ENCODE measurements at places on chromosomes 1 and 21. TPM values are rescaled to one million over a fixed set of nuclear protein-coding genes. Genes with fewer than 3 reads are reported as not detected.
A peak's percentile ranks its signal among the peaks of the same experiment; 100 is the strongest.

DNA sequence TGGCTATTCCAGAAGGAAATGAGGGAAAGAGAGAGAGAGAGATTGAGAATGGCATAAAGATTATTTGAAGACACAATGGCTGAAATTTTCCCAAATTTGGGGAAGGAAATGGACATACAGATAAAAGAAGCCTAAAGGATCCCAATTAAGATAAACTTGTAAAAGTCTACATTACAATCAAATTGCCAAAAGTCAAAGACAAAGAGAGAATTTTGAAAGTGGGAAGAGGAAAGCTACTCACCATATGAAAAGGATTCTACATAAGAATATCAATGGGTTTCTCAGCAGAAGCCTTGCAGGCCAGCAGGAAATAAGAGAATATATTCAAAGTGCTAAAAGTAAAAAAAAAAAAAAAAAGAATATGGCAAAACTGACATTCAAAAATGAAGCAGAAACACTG is 233.0 kb upstream of the NFIA start:
- no peaks in the 10 kb centered on the region for H3K36me3 ChIP-seq
- no peaks in the 10 kb centered on the region for H3K4me1 ChIP-seq
- H3K4me3 ChIP-seq = no peak overlapping the region
- no peaks in the 10 kb centered on the region for H3K27me3 ChIP-seq

DNA sequence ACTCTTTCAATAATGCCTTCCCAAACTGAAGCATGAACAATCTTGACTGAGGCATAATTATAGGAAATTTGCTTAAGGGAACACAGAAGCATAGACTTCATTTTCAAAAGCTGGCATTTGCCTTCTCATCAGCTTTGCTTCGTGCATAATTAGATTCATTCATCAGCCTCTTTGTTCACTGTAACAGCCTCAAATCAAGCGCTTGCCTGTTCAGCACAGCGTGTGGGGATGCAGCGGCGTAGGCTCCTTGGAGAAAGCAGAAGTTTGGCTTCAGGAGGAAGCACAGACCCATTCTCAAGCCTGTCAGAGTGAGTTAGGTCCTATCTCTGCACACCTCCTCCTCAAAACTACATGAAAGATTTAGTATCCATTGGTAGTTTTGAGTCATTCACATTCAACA is 246.4 kb upstream of the MAP1LC3C start:
- H3K36me3 ChIP-seq = no peaks in the 10 kb centered on the region
- H3K4me3 ChIP-seq = no peak overlapping the region
- no peak for DNase-seq
- no peak overlapping the region for H3K27ac ChIP-seq
- H3K4me1 ChIP-seq = peaks cover 6% of the 10 kb centered on the region

- H3K27me3 ChIP-seq = no peaks in the 10 kb centered on the region
- no peak for DNase-seq
- no peaks in the 10 kb centered on the region for H3K4me1 ChIP-seq
Observed at GRCh38 chr1:172673761-172674160, 14.9 kb downstream of the FASLG start.

- no peak overlapping the region for H3K4me3 ChIP-seq
- H3K27me3 ChIP-seq = no peaks in the 10 kb centered on the region
- H3K27ac ChIP-seq = no peak overlapping the region
- no peak for DNase-seq
- H3K36me3 ChIP-seq = no peaks in the 10 kb centered on the region
Observed at GRCh38 chr21:35995522-35996088, 64.7 kb downstream of the SETD4 start.

- DNase-seq = no peak
- H3K4me3 ChIP-seq = no peak overlapping the region
- no peaks in the 10 kb centered on the region for H3K4me1 ChIP-seq
- peaks cover 23% of the 10 kb centered on the region for H3K27me3 ChIP-seq
- no peaks in the 10 kb centered on the region for H3K36me3 ChIP-seq
- no peak overlapping the region for H3K27ac ChIP-seq
Observed at GRCh38 chr1:3054474-3054873, 14.5 kb upstream of the PRDM16 start.

DNA sequence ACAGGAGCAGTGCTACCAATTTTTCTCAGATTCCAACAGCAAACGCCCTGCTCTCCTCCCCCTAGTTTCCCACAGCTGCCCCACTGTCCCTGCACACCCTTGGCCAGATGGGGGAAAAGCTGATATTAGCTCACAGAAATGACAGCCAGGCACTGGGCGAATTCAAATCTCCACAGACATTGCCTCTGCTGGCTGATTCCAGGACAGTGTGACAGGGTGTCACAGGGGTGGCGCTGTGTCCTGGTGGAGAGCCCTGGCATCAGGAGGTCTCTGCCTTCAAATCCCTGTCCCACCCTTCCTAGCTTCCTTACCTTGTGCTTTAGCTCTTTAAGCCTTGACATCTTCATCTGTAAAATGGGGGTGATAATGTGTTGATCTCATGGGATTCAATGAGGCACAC is 10.4 kb downstream of the OLIG1 start:
- H3K27me3 ChIP-seq = peaks cover 27% of the 10 kb centered on the region
- no peaks in the 10 kb centered on the region for H3K36me3 ChIP-seq
- no peak overlapping the region for H3K27ac ChIP-seq
- no peak for DNase-seq
- no peak overlapping the region for H3K4me3 ChIP-seq

GRCh38 chr1:225450491-225451191 is 22.8 kb upstream of the LBR start:
- H3K4me3 ChIP-seq = no peak overlapping the region
- H3K27me3 ChIP-seq = no peaks in the 10 kb centered on the region
- H3K4me1 ChIP-seq = peaks cover 45% of the 10 kb centered on the region
- H3K36me3 ChIP-seq = no peaks in the 10 kb centered on the region
- DNase-seq = peak; percentile 66
- H3K27ac ChIP-seq = no peak overlapping the region

DNA sequence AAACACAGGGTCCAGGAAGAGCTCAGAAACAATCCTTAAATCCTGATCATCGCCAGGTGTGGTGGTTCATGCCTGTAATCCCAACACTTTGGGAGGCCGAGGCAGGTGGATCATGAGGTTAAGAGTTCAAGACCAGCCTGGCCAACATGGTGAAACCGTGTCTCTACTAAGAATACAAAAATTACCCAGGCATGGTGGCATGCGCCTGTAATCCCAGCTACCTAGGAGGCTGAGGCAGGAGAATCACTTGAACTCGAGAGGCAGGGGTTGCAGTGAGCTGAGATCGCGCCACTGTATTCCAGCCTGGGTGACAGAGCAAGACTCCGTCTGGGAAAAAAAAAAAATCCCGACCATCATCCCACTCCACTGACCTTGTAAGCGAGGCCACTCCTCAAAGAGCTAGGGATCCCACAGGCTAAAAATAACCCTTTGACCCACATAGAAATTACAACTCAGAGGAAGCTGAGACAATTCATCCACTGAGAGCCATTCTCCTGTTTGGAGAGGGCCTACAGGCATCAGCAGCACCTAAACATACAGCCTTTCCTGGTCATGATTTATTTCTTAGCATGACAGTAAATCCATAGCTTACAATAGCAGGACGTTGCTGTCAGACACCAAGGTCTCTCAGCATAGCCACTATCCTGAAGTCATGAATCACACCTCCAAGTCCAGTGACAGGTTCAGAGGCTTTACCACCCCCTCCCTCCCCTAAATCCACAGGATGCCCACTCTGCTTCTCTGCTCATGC is 66.7 kb downstream of the TGFBR3 start:
- peaks cover 37% of the 10 kb centered on the region for H3K4me1 ChIP-seq
- no peak overlapping the region for H3K27ac ChIP-seq
- no peak overlapping the region for H3K4me3 ChIP-seq
- no peaks in the 10 kb centered on the region for H3K27me3 ChIP-seq
- DNase-seq = no peak
- no peaks in the 10 kb centered on the region for H3K36me3 ChIP-seq

Gene ZNF648
- total RNA-seq = not detected

Gene E2F2
- total RNA-seq = 1.1 TPM

Gene FHAD1
- total RNA-seq = 14.3 TPM

GRCh38 chr21:17295997-17296396 is 216.8 kb upstream of the CXADR start:
- DNase-seq = no peak
- H3K4me1 ChIP-seq = no peaks in the 10 kb centered on the region
- H3K4me3 ChIP-seq = no peak overlapping the region
- H3K27ac ChIP-seq = no peak overlapping the region
- H3K36me3 ChIP-seq = no peaks in the 10 kb centered on the region
- H3K27me3 ChIP-seq = no peaks in the 10 kb centered on the region

GRCh38 chr1:98962156-98962555 is 42.5 kb downstream of the PLPPR5 start:
- no peak overlapping the region for H3K27ac ChIP-seq
- no peaks in the 10 kb centered on the region for H3K36me3 ChIP-seq
- H3K4me1 ChIP-seq = no peaks in the 10 kb centered on the region
- no peak for DNase-seq
- no peak overlapping the region for H3K4me3 ChIP-seq

Gene CD84
- 24.1 TPM for total RNA-seq

Gene COL6A1
- 148 TPM for total RNA-seq

- peaks cover 13% of the 10 kb centered on the region for H3K4me1 ChIP-seq
- peak overlapping the region; percentile 53 for H3K27ac ChIP-seq
Observed at GRCh38 chr1:110433803-110434202, 17.1 kb upstream of the PROK1 start.

- peaks cover 59% of the 10 kb centered on the region for H3K27me3 ChIP-seq
- peaks cover 7% of the 10 kb centered on the region for H3K4me1 ChIP-seq
- H3K36me3 ChIP-seq = no peaks in the 10 kb centered on the region
- peak overlapping the region; percentile 27 for H3K4me3 ChIP-seq
- no peak overlapping the region for H3K27ac ChIP-seq
Observed at GRCh38 chr1:159171688-159172501, 480 bp downstream of the CADM3 start.

Gene KCNQ4
- 0.89 TPM for total RNA-seq

DNA sequence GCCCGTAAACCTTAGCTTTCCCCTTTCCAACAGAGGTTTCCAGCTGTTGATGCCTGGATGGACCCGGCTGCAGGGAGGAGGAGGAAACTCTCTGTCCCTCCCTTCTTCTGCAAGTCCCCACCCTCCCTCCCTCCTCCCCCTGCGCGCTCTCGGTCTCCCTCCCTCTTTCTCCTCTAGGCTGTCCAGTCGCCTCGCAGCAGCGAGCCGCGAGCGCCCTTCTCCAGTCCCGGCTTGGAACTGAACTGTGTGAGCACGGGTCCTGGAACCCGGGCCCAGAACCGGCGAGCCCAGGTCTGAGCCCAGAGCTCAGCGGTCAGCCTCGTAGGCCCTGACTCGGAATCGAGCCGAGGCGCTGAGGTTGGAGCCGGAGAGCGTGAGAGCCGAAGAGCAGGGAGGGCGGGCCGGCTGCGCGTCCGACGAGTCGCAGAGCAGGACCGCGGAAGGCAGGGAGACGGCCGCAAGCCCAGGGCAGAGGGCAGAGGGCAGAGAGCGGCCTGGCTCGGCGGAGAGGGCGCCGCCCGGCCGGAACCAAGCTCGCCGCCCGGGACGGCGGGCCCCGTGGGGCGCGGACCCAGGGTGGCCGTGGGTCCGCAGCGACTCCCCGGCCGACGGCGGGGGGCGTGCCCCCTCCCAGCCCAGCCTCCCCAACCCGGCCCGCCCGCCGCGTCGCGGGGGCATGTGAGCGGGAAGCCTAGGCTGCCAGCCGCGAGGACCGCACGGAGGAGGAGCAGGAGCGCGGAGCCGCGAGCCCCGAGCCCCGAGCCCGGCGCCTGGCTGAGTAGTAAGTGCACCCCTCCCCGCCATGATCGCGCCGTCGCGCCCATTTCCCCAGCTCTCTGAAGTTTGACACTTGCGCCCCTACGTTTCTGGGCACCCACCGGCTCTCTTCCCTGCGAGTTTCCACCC is at the start of gene SOX13:
Gene SOX13 (plus strand): TSS at position 185 of the 906 bp plus-strand sequence. CDS start 39,801 bp downstream, outside the sequence.
- H3K27me3 ChIP-seq = no peaks in the 10 kb centered on the region
- H3K36me3 ChIP-seq = no peaks in the 10 kb centered on the region
- peak within 1 kb of the TSS; percentile 83 for H3K27ac ChIP-seq
- H3K4me3 ChIP-seq = peak within 1 kb of the TSS; percentile 83
- peaks cover 33% of the 10 kb centered on the region for H3K4me1 ChIP-seq

Gene VAV3
- total RNA-seq = 11.3 TPM

GRCh38 chr1:110190282-110190929 is 19.7 kb upstream of the KCNC4 start:
- no peaks in the 10 kb centered on the region for H3K27me3 ChIP-seq
- H3K4me3 ChIP-seq = no peak overlapping the region
- no peak for DNase-seq
- no peaks in the 10 kb centered on the region for H3K36me3 ChIP-seq

Data from lower lobe of right lung (tissue), 2 donors.